ENCODE measurements at places on chromosomes 2 and 18.

DNA sequence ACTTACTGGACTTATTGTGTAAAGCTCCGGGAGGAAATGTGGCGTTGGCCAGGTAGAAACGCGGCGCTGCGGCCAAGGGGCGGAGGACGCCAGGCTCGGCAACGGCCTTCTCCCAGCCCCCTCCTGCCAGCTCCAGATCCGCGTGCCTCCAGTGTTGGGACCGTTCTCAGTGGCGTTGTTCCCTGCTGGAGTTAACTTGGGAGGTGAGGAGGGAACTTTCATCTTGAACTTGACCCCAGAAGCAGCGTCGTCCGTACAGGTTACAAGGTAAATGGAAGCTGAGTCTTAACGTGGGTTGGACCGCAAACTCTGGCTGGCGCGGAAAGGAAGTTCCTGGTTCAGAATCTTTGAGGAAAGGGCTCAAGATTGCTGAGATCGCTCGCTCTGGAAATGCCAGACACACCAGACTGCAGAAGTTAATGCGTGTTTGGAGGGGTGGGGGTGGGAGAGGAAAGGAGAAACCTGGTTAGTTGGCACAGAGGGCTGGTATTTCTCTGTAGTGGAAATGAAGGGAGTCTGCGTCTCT lies 1.3 kb downstream of the TANC1 start:
- peak; percentile 41 for DNase-seq

GRCh38 chr2:216034065-216034464 lies 20.7 kb upstream of the MREG start:
- DNase-seq, result peak; percentile 51

GRCh38 chr2:211846036-211846400 lies 692.6 kb downstream of the ERBB4 start:
- no peak for DNase-seq

DNA sequence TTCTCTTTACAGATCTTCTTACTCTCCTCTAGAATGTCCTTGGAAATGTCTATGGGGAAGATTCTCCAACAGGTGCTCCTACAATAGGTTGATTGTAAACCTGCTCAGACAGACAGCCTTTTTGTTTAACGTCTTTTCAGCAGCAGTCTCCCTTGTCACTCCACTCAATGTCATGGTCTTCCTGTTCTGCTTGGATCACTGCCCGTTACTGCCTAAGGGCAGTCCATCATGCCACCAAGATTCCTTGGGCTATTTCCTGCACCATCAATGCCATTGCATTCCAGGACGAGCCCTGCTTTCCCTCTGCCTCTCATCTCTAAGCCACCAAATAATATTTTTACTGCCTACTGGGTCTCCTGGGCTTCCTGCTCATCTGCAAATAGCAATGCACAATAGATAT lies 97.4 kb upstream of the GALNT5 start:
- DNase-seq, result no peak

- no peak for DNase-seq
Measured at GRCh38 chr2:143905587-143905986, 614.3 kb downstream of the ZEB2 start.

GRCh38 chr2:172629586-172629985 lies 73.7 kb downstream of the PDK1 start:
- DNase-seq, result no peak

DNA sequence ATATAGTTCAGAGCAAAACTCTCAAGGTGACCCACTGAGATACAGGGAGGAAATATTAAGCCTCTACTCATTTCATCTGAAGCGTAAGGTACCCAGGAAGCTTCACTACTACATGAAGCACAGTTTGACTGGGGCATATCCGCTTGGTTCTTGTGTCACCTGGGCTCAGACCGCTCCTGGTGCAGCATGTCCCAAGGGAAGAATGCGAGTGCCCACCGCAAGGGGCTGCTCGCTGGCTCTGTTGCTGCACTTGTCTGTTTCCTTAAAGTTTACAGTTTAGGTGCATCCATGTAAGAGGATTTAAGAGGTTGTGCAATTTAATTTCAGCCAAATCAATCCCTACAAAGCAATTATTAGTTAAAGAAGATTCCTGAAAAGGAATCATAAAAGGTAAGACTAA lies 507.8 kb downstream of the FBXO15 start:
- no peak for DNase-seq

DNA sequence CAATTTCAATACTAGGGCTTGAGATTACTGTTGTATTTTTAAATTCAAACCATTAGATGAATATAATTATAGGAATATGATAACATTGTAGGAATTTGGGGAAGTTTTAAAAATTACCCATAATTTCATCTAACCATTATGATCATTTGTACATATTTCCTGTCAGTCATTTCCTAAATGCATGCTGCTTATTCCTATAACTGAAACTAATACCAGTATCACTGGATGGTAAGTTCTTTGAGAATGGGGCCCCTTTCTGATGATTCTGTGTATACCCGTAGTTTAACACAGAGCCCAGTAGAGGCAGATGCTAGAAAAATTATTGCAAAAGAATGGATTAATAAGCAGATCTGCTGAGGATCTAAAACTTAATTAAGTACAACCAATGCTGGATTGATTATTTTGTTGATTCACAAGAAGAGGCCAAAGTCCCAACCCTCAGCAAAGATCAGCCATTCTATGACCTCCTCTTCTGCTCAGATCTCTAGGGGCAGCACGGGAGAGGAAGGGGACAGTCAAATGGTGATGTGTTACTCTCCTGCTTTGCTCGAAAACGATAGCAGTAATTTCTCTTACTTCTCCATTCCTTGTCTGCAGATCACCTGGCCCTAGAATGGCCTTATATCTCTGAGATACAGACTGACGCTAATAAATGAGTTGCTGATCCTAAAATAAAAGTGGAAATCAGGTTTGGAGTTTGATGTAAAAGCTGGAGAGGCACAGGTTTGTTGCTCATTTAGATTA lies 69.5 kb upstream of the PELI1 start:
- no peak for DNase-seq

DNA sequence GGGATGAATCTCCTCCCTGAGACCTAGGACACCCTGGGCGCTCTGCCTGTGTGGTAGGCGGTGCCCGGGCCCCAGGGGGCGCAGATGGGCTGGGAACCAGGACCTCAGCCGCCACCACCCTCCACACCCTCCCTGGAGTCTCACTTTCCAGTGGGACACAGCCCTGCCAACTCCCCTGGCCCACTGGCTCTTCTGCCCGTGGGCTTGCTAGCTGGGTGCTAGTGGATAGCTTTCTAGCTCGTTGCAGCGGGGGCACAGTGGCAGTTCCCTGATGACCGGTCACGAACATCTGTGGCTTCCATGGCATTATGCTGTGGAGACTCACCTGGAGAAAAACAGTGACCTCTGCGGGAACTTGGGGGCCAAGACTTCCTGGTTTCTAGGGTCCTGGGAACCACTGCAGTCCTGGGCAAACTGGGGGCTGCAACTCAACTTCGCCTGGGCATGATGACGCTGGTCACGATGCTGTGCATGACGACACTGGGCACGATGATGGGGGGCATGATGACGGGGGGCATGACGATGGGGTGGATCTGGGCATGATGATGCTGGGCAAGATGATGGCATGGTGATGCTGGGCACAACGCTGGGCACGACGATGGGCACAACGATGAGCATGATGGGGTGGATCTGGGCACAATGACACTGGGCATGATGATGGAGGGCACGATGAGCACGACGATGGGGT lies 31.0 kb upstream of the ALLC start:
- DNase-seq, result no peak

- DNase-seq, result no peak
Measured at GRCh38 chr2:230986520-230987136, 9.3 kb upstream of the SPATA3 start.

DNA sequence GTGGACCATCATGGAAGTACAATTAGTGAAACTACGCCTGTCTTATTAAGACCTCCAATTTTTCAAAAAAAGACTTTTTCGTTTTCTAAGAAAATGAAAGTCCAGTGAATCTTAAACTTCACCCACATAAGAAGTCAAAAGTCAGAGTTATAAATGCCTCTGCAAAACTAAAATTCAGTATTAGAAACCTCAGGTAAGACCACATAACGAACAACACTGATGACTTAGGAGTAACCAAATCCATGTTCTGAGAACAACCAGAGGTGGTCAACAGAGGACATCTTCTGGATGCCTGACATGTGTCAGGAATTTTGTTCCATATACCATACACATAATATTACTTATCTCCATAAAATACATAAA lies 62.4 kb downstream of the RPL31 start:
- no peak for DNase-seq

GRCh38 chr18:45253973-45254708 lies 361.1 kb upstream of the SLC14A2 start:
- DNase-seq, result no peak

DNA sequence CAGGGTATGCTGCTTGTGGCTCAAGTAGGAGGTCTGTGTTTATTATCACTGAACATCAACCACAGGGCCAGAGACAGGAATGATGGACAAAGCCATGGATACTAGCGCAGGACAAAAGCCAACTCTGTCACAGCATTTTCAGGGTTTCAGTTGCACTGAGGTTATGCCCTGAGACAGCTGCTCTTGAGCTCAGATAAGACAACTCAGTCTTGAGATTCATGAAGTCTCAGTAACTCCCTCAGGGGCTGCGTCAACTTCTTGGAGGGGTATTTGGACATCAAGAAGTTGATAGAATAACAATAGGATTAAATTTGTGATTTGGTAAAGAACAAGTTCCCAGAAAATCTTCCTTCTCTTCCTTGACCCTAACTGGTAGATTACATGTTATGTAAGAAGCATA lies 287.0 kb upstream of the SLC14A2 start:
- DNase-seq, result no peak

DNA sequence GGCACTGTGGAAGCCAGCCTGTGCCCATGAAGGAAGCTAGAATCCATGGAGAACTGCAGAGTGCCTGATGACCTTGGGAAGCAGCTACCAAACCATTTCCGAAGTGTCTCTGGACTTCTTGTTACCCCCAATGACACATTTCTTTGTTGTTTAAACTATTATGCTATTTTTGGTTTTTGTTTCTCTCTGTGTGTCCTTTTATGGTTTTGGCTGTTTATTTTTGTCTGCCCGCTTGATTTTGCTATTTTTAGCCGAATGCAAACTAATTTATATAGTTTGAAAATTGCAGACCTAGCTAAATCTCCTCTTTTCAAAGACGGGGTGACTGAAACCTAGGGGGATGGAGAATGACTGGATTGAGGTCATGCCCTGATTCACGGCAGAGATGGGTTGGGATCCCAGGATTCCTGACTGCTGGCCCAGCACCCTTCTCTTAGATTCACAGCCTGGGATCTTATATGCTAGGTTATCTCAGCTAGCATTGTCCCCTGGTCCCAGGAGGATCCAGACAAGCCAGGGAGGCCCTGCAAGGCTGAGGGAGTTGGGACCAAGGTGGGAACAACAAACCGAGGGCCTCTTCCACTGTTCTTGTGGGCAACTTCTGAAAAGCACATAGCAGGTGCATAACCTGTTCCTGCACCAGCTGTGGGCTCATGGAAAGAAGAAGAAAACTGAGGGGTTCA lies 116.3 kb upstream of the HAAO start:
- no peak for DNase-seq

DNA sequence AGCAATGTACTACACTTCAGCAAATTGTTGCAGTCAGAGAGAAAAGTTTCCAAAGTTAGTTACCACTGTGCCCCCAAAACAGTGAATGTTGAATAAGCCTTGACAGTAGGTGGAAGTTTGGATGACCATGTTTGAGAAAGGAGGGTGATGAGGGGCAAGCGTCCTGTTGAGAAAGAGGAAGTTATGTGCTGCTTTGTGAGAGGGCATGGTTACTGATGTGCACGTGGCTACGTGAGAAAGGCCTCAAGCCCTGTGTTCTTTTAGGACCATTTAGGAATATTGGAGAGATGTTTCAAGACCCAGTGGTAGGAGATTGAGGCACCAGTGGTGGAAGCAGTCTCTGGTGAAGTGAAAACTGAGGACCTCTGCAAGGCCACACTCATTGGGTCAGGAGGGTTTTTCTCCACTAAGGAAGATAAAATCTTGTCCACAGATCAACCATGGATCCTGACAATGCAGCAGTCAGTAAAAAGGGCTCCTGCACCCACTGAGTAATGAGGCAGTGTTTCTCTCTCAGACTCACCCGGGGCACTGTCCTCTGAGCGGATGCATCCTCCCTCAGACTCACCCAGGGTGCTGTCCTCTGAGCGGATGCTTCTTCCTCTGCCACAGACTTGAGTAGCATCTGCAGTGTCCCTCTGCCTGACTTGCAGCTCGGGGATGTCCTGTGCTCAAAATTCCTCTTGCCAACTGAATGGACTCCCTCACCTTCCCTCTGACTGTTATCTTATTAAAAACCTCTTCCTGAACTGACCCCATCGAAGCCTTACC lies 34.7 kb upstream of the ACTR3 start:
- DNase-seq, result no peak

DNA sequence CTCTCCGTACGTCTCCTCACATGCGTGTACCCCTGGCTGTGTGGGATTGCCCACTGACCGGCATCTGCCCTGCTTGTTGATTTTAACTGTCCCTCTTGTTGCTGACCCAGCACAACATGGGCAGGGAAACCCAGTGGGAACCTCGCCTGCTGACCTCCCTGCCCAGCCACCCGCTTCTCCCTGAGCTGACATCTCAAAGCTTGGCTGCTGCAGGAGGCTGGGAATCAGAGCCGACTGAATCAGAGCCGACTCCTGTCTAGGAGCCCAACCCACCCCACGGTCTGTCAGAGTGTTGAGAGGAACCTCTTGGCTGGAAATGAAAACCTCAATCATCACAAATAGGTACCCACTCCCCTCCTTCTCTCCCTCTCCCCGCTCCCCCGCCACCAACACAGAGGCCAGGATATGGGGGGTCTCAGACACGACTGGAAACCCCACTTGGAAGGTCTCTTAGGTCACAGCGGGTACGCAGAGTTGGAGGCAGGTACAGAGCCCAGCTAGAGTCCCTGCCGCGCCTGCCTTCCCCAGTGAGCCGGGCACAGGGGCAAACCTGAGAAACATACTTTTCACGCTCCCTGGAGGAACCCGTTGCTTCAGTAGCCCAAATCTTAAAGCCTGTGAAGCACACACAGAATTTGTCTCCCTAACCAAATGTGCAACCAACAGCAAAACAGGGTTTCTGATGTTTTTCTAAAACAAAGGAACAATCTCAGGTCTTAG lies 784 bp downstream of the EDAR start:
- no peak for DNase-seq

DNA sequence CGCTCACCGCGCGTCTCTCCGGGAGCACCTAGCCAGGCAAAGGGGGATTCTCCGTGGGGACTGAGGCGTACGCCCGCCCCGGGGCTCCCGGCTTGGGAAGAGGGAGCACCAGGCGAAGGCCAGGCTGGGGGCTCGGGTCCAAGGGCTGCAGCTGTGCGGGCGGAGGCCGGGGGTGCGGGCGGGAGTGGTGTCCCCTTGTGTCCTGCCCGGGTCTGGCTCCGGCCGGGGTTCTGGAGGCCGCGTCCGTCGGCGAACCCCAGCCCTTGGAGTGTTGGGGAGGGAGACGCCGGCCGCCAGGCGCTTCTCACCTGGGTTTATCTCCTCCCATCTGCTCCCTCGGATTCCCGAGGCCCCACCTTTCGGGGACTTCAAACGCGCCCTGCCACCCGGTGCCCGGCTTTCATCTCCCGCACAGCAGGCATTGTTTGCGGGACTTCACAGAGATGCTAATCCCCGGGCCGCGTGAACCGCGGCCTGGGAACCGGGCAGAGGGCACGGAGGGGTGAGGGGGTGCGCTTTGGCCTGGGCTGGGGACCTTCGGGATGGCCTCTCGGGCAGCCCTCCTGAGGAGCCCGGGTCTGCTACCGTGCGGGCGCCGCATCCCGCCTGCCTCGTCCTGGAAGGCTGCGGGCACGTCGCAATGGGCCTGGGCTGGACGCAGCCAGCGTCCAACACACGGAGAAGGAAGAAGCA lies 5.0 kb upstream of the GBX2 start:
- DNase-seq, result no peak

Data from HT1080 (cell line).